ENCODE measurements at places on chromosomes 2 and 18. TPM values are rescaled to one million over a fixed set of nuclear protein-coding genes. Genes with fewer than 3 reads are reported as not detected.

- peak; percentile 16 for DNase-seq
These were observed 141.0 kb downstream of the CERS6 start for GRCh38 chr2:168596881-168597655.

DNA sequence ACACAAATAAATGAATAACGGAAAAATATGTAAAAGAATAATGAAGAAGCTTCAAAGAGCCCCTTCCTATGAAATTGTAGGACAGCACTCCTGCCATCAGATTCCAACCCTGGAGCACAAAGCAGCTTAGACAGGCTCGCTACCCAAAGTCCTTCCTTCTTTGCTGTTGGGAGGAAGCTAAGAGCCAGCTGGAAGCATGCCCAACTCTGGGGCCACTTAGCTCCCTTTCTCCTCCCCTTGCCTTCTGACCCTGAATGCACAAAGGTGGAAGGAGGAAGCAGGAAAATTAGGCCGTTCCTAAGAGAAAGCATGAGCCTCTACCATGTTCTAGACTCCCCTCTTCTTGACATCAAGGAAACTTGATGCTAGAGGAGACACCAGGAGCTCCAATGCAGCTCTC lies 700.8 kb downstream of the RNF144A start:
- DNase-seq: no peak

DNA sequence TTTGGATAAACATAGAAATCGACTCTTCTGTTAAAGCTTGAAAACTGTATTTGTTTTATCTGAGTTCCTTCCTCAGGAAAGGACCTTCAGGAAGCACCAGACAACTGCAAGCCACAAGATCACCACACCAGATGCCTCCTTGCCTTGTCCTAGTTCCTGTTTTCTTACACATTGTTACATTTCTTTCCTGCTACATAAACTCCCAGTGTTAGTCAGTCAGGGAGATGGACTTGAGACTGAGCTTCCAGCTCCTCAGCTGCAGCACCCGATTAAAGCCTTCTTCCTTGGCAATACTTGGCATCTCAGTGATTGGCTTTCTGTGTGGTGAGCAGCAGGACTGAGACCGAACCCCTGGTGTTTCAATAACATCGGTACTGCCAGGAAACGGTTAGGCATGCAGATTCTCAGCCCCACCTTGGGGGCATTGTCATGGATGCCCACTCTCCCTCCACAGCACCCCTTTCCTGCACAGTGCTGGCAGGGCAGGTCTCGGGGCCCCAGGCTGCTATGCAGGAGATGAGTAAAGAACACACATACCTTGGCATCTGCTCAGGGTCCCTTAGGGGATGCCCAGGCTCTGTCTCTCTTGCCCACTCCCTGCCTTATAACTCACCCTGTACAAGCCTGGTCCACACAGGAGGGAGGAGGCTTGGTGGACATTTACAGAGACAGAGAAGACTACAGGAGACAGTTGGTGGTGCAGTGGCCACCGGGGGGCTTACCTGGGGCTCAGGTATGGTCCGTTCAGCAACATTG lies 32.6 kb downstream of the ANKMY1 start:
- DNase-seq: no peak

DNA sequence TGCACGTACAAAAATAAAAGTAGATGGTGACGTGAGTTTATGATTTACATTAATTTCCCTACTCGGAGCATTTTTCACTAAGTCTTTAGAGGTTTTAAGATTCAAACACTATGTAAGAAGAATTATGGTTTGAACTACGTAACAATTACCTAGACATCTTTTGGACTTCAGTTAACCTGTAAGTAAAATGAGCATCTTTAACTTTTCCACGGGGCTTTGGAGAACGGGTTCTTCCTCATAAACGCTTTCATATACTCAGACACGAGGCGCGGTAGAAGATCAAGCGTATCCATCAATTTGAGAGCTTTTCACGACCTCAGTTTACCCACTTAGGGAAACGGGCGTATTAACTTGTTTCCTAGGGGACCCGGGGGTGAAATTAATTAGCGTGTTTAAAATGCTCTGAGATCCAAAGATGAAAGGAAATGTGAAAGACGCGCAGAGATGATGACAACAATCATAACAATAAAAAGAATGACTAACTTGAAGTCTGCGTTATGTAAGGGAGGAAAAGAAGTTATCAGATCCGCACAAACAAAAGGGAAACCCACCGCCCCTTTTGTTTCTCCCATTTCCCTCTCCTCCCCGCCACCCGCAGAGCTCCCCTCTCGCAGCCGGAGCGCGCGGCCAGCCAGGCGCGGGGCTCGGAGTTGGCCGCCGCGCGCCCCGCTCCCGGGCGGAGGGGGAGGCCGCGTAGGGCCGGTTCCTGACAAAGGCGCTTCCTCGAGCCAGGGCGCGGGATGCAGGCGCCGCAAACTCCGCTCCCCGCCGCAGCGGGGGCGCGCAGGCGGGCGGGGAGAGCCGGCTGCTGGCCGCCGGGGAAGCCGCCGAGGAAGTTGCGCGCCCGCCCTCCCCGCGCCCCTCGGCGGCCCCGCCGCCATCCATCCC lies 807 bp downstream of the PELI1 start:
- DNase-seq: peak; percentile 70

DNA sequence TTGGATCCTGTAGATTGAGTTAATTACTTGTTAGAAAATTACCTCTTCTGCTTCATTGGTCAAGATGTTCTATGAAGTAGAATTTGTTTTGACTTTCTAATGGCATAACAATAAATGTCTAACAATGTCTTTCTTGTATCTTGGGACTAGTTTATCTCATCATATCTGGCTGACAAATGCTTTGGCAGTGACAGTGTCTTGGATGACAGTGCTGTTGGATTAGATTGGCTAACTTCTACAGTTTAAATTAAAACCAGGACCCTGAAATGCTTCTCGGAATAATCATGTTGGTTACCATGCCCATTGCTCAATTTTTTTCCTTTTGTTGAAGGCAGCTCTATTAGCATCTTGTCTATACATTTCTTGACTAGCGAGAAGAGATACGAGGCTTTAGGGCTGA lies 176.9 kb downstream of the PARD3B start:
- peak; percentile 65 for DNase-seq

GRCh38 chr2:22485486-22485885 lies 899.5 kb upstream of the KLHL29 start:
- DNase-seq: no peak

DNA sequence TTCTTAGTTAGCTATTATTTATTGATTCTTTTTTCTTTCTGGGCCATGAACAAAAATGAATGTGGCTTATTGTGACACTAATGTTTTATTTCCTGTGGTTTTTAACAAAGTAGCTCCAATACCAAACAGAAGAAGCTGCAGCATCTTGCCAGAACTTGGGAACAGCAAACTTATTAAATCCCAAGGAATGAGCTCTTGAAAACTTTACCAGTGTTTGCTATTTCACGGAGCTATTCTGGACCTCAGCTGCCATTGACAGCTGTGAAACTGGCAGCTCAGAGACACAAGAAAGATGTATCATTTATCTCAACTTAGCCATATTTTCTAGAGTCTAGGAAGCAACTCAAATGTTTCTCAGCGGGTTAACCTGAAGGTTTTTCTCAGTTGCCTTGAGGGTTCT lies 91.0 kb upstream of the NEUROD1 start:
- no peak for DNase-seq

DNA sequence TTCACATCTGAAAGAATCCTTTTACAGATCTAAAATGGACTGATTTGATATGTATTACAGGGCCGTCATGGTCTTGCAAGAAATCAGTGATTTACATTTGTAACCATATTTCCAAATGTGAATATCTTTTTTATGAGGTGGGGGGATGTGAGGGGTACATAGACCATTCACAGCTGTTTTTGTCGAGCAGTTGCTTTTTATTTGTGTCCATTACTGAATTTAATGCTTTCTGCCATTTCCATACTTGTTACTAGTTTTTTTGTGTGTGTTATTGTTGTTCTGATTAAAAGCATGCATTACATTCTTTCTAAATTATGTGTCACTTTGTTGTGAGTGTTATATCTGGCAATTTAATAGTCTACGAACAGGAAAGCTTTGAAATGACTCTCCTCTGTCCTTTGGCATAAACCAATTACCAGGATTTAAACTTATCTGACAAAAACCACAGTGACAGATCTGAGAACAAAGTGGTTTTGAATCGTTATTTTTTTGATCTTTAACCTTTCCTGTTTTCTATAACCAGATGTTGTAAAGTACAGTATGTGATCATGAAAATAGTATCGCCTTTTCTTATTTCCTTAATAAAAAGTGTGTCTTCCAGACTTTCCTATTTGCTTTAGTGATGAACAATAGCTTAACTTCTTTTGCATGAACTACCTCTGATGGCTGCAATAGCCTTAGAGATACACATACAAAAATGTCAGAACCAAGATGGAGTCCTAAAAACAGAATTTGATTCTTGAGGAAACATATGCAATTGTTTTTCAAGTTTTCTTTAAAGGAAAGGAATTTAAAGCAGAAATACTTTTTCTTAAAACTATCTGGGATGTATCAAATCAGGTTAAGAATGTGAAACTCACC lies 354.2 kb upstream of the ACVR2A start:
- no peak for DNase-seq

- DNase-seq: no peak
These were observed 185.6 kb upstream of the COPS8 start for GRCh38 chr2:236899950-236900640.

- DNase-seq: no peak
These were observed 13.7 kb upstream of the KIF5C start for GRCh38 chr2:148861367-148861766.

GRCh38 chr2:212157012-212157411 lies 381.6 kb downstream of the ERBB4 start:
- DNase-seq: peak; percentile 56

GRCh38 chr2:161116509-161116908 lies 43.7 kb upstream of the TANK start:
- no peak for DNase-seq

- no peak for DNase-seq
These were observed 117.6 kb upstream of the OTOS start for GRCh38 chr2:240257940-240258580.

- DNase-seq: no peak
These were observed 118.4 kb downstream of the PID1 start for GRCh38 chr2:229152674-229153073.

DNA sequence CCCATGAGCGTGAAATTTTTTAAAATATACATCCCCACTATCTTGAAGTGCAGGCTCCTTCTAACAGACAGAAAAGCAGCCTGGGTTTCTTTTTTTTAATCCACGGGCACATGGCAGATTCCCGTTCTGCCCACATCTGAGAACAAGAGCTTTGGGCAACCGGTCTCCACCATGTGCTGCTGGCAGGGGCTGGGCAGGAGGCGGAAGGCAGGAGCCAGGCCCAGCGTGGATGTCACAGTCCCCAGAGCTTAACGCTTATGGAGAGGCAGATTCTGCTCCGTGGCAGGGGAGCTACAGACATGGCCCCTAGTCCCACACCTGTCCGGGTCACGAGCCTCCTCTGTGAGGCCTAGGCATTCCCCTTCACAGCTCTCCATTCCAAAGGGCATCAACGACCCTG lies 503.0 kb upstream of the MYT1L start:
- no peak for DNase-seq

Gene ZNF516
- total RNA-seq: 29.4 TPM

Gene SLC4A5
- total RNA-seq: 0.38 TPM

Gene SFT2D3
- total RNA-seq: 9.4 TPM

Gene CDKL4
- not detected for total RNA-seq

Gene GPC1
- total RNA-seq: 101 TPM

Gene LYG1
- not detected for total RNA-seq

Gene PTPRN
- total RNA-seq: 50.5 TPM

Gene DLX1
- total RNA-seq: 3.8 TPM

All from GM23248 (cell line).